Bronchial epithelial cell (primary cell): ENCODE measurements at places on chromosomes 7 and 10. TPM values are rescaled to one million over a fixed set of nuclear protein-coding genes. Genes with fewer than 3 reads are reported as not detected.

- DNase-seq: no peak
Observed at GRCh38 chr7:3955026-3955425, 654.0 kb downstream of the SDK1 start.

GRCh38 chr10:61900829-61901792 lies at the start of gene ARID5B:
Gene ARID5B, plus strand, starts transcription at chr10:61901699. Its CDS starts 11 bp downstream, at chr10:61901710.
- peak; percentile 61 for DNase-seq

DNA sequence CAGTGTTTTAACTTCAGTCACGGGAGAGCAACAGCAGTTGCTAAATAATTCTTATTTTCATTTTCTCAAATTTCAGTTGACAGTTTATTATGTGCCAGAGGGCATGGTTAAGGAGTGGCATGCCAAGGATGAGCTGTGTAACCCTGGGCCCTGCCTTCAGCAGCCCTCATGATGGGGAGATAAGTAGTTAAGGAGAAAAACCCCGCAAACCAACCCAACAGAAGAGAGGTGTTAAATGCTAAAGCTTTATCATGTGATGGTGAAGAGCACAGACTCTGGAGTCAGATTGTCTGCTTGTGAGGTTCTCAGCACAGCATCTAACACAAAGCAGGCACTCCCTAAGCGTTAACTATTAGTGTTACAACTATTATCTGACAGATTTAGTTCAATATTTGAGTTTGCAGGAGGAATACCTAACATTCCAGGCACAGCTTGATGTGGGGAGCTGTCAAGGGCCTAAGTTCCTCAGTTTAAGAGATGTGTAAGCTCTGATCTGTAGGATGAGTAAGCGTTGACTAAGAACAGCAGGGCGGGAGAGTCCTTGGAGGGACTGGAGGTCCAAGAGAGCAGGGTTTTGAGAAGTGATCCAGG lies 29.6 kb downstream of the STAM start:
- peak; percentile 87 for DNase-seq

- DNase-seq: peak; percentile 95
Observed at GRCh38 chr10:80154978-80155695, 22.6 kb downstream of the PLAC9 start.

FUOM gene
- 16.8 and 23.2 TPM in 2 replicates for total RNA-seq
